GF-D8 (cell line): ENCODE measurements at places on chromosomes 4 and X.
A peak's percentile ranks its signal among the peaks of the same experiment; 100 is the strongest.

GRCh38 chr4:8157944-8158709 is 486 bp downstream of the ABLIM2 start:
- no peak for DNase-seq

- DNase-seq = no peak
These were observed 117.8 kb upstream of the DKK2 start for GRCh38 chr4:107153956-107154355.

DNA sequence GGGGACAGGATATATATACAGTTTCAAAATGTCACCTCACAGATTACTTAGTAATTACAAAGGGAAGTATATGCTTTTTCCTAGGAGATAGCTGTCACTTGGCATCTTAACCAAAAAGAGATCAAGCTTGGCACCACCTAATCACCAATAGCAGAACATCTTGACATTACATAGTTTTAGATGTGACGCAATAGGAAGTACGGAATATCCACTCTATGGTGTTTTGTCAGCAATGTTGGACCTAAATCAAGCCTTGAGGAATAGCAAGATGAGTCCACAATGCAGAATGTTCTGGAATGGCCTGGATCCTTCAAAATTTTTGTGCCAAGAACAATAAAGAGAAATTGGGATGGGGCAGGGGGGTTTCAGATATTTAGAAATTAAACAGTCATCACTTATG is 1488.2 kb downstream of the FSTL5 start:
- no peak for DNase-seq

DNA sequence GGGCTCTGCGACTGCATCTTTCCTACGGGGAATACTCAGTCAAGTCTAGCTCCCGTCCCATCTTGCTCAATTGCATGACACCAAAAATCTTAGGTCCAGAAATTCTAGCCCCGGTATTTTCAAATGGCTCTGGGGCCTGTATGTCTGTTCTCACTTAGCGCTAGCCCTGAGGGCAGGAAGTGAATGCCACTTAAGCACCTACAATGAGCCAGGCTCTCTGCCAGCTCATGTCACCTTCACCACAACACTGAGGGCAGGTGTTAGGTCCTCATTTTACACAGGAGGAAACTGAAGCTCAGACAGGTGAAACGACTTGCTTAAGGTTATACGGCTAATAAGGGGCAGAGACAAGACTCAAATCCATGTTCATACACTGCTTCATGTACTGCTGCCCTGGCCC is 282.8 kb downstream of the PPP1R2C start:
- no peak for DNase-seq

DNA sequence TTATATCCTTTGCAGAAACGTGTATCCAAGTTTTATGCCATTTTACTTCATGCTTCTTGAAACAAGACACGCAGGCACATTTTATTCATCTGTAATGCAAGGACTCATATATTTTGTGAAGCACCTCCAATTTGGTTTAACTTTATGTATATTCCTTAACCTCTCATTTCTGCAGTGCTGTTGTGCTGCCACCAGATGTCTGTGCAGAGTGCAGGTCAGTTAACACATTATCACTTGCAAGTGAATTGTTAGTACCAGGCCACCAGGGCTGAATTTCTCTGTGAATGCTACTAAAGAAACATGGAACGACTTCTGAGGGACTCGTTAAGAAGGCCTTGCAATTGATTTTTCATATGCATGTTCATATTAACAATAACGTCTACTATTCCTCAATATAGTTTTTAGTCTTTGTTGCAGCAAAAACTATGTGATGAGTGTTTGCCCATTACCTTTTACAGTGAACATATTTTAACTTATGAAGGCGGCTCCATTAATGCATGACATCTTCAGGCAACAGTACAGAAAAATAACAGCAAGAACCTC is 770.3 kb downstream of the NLGN4X start:
- no peak for DNase-seq

DNA sequence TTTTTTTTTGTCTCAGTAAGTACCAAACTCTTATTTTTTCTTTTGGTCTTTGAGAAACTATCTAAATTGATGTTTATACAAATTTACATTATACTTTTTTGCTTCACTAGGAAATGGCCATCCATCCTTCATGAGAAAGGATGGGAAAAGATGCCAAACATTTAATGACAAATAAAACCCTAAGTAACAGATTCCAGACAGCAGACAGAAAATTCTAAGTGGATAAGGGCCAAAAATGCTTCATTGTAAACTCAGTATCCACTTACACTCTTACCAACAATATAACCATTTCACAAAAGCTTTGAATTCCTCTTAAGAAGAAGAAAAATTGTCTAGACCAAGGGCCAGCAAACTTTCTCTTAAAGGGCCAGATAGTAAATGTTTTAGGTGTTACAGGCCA is 3.5 kb downstream of the GUCY1B1 start:
- DNase-seq = no peak

DNA sequence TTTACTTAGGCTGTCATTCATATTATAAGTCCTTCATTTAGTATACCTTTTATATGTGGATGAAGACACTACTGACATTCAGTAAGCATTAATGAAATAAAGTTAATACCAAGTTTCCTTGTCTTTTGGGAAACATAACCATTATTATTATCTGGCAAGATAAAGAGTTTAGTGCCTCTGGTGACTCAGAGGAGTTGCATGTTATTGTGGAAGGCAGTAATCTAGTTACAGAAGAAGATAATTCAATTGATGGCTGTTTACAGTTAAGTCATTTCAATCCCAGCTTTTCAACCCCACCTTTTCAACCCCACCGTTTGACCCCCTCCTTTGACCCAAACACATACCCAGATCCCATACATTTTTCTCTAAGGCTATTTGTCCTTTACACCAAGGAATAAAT is 143.8 kb downstream of the FANCB start:
- DNase-seq = no peak

- DNase-seq = peak; percentile 8
These were observed 46.9 kb upstream of the SLC25A4 start for GRCh38 chr4:185096032-185096653.

DNA sequence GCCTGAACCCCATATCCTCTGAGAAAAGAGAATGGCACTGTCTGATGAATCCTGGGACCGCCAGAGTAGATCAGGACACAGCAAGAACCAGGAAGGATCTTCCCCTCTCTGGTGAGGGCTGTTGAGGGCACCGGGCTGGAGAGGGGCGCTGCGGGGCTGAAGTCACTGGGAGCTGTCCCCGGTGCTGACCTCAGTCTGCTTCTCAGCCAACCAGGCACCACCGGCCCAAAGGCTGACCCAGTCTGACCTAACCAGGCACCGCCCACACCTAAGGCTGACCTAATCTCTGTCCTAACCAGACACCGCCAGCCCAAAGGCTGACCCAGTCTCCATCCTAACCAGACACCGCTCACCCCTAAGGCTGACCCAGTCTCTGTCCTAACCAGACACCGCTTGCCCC is 82.8 kb downstream of the CPZ start:
- DNase-seq = no peak

DNA sequence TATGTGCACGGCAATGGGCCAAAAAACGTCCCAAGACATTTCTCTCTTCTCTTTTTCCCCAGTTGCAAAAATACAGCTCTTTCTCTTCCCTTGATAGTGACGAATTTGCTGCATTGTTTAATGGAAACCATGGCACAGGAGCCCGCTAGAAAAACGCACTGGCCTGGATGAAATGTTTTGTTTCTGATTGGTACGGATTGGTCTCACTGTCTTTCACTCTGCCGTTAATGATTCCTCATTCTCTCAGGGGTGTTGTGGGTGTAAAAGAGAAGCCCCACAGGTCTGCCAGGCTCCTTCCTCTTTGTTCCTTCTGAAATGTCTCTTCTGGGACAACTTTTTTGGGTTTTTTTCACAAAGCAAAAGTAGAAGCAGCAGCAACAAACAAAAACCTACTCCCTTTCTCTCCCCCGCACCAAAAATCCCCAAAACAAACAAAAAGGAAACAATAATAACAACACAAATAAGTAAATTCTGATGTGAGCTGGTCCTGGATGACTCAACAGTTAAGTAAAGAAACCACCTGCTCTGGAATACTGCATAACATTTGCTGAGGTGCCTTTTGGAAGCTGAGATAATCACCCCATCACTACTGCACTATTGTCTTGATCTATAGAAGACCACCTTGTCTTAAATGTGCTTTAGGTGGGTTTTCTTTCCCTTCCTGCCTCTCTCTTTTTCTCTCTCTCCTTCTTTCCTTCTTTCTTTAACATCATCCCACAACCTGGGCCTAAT is 89.8 kb downstream of the PLAC1 start:
- no peak for DNase-seq

DNA sequence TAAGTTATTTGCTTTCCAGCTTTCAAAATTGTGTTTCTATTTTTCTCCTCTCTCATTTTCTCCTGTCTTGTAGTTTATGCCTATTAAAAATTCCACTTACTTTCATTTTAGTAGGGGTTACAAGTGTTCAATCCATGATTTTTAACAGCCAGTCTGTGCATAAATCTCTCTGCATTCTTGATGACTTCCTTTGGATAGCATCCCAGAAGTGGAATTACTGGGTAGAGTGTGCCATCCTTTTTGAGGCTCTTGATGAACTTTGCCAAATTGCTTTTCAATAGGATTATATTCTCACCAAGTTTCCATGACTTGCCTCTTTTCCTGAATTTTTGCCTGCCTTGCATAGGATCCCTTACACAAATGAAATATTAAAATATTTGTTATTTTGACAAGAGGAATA is 58.5 kb downstream of the DIPK2B start:
- DNase-seq = no peak
